ENCODE measurements at places on chromosomes 2 and 18.

DNA sequence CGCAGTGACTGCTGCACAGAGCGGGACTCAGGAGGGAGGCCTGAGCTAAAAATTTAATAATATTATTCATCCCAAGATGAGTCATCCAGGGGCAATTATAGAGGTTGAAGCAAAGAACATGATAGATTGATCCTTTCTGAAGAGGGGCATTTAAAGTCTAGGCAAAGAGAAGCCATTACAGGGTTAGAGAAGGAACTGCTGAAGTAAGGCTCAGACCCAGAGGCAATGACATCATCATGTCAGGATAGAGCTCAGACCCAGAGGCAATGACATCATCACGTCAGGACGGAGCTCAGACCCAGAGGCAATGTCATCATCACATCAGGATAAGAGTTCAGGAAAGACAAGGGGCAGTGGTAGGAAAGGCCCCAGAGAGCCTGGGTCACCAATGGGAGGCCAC, 184.0 kb downstream of the TMEM18 start:
- no peak for DNase-seq

GRCh38 chr2:135825550-135826176, 11.3 kb downstream of the LCT start:
- DNase-seq: no peak

DNA sequence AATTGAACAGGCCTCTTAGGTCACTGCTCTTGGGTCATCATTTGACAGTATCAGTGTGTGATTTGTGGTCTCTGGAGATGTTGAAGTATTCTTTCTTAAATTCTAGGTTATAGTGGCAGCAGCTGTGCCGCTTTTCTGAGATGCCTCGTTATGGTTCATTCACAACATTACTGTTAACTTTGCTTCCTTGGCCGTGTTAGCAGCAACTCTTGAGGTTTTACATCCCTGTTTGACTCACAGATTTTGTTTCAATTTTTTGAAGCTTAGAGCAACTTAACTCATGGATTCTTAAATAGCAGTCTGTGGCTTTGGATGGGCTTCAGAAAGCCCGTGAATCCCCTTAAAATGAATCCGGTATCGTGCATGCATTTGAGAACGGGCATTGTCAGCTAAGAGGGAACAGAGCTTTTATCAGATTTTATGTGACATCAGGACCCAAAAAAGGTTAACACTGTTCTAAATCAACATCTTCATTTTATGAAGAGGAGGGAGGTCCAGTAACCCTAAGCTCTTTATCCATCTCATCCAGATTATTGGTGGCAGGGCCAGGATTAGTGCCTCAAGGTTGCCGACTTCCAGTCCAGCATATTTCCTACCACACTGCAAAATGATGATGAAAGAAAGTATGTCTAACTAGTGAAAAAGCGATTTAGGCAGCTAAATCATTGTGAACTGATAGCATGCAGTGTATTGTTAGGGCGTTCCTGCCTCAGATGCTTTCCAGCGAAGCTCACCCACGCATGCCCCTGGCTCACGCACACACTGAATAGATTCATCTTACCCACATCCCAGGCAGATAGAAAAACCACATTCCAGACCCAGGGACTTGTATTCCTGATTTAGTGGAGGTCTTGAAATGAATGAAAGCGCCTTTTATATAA, 5.1 kb downstream of the TRIB2 start:
- no peak for DNase-seq

DNA sequence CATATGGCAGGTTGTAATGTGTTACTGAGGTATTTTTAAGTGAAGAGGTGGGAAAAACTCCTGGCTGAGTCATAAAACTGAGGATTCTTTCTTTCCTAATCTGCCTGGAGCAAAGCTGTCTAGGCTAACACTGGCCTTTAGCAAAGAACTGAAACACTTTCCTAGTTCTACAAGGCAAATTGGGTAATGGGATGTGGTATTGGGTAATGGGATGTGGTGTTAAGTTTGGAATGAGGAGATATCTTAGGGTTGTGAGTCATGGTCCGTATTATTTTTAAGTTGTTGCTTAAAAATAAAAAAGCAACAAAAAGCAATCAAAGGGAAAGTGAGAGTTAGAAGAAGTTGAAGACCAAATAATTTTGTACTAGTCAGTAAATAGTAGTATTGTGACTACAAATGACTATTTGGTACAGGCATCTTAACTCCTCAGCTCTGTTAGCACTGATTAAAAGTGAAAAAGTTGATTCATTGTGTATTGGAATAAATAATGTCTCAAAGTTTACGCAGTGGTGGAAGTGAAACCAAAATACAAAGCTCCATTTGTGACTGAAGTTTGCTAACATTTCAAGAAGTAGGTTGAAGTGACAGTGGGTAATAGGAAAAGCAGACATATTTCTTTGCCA, 216.8 kb downstream of the CAMKMT start:
- peak; percentile 24 for DNase-seq

DNA sequence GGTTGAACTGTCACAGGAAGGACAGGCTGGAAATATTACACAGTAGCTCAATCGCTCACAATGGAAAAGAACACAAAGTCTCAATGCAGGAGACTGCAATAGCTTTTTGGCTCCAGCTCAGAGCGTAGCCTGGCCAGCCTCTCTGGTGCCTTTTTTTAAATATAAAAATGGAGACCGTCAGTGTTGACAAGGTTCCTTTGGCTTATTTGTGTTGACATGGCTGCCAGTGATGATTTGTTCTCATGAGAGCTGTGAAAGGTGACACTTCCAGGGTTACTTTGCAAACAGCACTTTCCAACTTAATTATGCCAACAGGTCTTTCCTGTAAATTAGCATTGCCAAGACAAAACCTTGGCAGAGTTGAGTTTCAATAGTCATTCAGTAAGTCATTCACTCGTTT, 70.8 kb downstream of the KCNE4 start:
- DNase-seq: no peak

DNA sequence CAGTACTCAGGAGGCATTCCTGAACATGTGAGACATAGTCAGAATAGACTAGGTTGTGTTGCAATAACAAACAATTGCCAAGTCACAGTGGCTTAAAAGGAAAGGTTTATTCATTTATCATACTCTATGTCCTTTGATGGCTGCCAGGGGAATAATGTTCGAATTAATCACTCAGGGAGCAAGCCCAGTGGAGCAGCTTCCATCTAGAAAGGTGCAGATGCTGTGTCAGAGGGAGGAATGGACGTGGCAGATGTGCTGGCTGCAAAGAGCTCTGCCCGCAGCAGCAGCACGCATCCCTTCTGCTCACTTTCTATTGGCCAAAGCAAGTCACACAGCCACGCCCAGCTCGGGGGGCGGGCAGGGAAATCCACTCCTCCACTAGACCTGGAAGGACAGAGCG, 105.9 kb upstream of the AQP4 start:
- no peak for DNase-seq

DNA sequence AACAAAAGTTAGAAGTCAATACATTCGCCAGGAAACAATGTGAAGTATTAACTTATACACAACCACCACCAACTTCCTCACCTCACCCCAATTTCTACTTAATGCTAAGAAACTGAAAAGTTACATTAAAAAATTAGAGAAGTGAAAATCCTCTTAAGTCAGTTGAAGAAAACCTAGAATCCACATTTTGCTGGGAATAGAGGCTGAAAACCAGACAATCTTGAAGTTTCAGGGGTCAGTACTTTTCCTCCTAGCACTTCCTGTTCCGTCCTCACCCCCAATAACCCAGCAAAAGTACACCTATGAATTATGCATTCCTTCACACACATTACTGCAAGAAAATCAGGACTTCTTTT, 6.3 kb downstream of the YES1 start:
- DNase-seq: no peak

Data from GM04504 (cell line).